H1 (cell line): ENCODE measurements at places on chromosomes 1 and 21.

DNA sequence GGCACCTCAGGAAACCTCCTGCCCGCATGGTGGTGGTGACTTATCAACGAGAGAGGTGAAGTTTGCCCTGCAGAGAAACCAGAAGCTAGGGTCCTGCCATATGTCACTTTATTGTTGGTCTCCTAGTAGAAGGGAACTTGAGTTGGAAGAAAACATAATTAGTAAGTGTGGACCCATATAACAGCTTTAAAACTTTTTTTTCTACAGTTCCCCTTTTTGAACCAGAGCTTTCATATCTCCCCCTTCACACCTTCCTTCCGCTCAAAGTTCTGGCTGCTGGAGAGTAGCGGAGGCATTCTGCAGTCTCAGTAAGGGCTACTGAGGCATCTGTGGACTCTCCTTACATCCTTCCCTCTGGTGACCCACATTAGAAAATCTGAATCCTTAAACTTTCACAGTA, 48.9 kb downstream of the PHC2 start:
- no peak for DNase-seq

DNA sequence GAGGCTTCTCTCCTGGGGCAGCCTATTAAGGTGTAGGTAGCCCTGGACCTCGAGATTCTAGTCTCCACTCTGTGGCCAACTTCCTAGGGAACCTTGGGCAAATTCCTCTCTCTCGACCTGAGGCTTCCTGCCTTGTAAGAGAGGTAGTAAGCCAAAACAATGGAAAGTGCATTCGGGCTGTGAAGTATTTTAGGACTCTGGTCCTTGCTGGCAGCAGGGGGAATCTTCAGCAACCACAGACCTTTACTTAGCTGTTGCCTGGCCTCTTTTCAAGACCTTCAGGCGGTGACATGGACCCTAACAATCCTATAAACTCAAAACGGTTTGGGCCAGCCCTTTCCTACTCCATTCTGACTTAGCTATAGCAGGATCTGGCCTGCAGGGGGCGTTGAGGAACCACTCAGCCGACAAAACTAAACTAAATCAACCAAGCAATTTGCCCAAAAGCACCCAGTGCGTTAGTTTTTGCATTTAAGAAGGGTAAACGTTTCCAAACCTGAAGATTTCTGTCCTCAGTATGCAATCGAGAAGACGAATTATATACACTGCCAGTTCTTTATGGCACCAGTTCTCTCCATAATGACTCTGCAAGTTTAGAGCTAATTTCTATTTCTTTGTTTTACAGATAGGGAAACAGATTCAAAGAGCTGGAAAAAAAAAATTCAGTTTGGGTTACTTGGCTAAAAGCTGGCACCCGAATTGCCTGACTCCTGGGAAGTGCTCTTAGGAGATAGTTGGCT, 10.9 kb upstream of the SESN2 start:
- peak; percentile 88 for DNase-seq

DNA sequence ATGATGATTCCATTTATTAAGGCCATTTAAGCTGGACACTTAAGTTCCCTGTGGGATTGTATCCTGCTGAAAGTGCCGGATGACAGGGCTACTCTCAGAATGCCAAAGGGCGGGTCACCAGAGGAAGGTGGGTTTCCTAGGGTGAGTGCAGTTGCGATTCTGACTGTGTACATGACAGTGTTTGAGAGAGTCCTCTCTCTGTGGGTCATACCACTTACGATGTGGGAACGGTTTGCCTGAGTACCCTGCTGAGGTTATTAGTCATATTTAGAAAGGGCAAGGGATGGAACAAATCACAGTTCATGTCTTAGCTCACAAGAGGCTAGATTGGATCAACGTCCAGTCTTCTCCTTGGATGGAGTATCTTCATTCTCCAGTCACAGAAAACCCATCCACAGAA, 461.9 kb downstream of the CAMTA1 start:
- DNase-seq = no peak

DNA sequence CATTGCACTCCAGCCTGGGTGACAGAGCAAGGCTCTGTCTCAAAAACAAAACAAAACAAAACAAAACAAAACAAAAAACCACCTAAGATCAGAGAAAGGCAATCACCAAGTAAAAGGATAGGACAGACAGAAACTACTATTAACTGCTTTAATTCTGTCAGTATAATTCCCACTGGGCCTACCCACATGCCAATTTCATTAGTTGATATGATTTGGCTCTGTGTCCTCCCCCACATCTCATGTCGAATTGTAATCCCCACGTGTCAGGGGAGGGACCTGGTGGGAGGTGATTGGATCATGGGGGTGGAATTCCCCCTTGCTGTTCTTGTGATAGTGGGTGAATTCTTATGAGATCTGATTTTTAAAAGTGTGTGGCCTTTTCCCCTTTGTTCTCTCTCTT, 27.2 kb upstream of the CAPZB start:
- DNase-seq = no peak

- no peak for DNase-seq
These were observed 64.8 kb upstream of the GNG4 start for GRCh38 chr1:235714205-235714897.

DNA sequence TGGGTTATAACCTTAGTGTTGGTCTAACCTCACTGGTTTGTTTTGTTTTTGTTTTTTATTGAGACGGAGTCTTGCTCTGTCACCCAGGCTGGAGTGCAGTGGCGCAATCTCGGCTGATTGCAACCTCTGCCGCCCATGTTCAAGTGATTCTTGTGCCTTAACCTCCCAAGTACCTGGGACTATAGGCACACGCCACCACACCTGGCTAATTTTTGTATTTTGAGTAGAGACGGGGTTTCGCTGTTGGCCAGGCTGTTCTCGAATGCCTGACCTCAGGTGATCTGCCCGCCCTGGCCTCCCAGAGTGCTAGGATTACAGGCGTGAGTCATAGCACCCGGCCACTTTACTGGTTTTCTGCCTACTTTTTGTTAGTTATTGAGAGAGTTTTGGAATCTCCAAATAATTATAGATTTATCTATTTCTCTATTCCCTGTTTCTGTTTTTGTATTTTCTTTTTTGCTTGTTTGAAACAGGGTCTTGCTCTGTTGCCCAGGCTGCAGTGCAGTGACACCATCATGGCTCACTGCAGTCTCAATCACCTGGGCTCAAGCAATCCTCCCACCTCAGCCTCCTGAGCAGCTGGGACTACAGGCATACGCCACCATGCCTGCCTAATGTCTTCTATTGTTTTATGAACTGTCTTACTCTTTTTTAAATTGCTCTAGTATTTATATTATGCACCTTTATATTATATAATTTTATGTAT, 21.4 kb downstream of the SMG7 start:
- no peak for DNase-seq

- DNase-seq = peak; percentile 39
These were observed at the start of gene S1PR1 for GRCh38 chr1:101236516-101237228. Gene S1PR1 (plus strand): TSS chr1:101237019. CDS start chr1:101238985, 1,966 bp downstream.

DNA sequence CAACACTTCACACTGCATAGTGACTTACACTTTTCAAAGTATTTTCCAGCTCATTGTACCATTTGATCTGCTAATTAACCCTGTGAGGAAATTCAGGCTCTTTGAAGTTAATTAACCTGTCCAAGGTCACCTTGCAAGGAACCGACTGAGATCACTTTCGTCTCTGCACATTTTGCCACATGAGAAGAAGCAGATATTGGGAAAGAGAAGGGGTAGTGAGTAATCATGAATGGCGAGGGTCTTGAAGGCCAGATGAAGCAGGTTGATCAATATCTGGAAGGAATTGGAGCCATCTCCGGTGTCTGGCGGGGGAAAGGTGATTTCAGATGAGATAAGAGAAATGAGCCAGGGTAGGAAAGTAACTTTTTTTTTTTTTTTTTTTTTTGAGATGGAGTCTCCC, 3.4 kb downstream of the APOA2 start:
- DNase-seq = no peak

DNA sequence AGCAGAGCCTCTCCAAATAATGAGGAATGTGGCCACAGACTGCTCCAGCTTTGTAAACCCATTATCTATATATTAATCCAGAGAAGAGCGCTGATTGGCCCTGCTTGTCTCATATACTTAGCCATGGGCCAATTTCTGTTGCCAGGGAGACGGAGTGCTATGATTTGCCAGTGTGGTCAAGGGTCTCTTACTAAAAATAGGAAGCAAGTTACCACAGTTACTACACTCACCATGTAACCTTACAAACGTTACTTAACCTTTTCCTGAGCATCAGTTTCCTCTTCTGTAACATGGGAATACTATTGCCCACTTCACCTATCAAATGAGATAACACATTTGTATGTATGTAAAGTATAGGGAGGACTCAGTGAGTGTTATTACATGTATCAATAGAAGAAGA, 7.7 kb upstream of the S100A2 start:
- no peak for DNase-seq

DNA sequence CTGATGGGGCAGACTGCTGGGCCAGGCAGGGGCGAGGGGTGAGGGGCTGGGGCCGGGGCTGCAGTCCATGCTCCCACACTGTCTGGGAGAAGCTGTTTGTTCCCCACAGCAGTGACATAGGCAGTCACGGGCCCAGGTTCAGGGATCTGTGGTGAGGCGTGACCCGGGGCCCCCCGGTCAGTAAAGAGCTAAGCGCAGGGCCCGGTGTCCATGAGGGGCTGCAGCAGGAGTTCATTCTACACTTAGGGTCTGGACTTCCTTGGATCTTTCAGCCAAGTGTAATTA, 4.4 kb downstream of the PEX10 start:
- no peak for DNase-seq

DNA sequence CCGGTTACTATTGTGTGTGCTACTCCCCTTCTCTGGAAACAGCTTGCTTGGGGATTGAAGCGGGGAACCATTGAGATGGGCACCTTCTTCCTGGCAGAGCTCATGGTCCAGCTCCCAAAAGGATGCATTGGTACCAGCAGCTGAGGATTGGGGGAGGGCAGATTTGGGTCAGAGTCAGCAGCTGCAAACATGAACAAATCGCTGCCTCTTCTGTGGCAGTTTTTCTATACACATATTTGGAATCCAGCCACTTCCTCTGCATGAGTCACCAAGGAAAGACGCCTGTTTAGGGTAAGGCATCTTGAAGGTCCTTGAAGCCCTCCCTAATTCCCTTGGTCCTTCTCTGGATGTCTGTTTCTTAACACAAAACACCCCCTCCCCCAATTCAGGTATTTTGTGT, 104.7 kb downstream of the DAB1 start:
- no peak for DNase-seq

DNA sequence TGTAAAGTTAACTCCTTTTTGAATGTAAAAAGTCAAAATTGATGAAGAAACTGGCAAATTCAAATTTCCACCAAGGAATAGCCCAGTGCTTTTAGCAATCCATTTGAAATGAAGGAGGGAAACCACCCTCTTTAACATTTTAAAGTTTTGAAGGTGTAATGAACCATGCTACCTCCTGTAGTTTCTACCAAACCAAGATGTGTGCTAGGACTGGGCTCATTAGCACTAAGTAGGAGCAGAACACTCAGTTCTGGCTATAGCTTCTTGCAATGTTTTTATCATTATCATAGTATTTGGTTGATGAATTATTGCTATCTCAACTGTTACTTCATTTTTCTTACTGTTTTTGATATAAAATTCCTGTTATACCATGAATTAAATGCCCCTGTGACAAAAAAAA, 319.2 kb upstream of the ZRANB2 start:
- no peak for DNase-seq

GRCh38 chr1:173779936-173780335, 44.5 kb upstream of the DARS2 start:
- no peak for DNase-seq

DNA sequence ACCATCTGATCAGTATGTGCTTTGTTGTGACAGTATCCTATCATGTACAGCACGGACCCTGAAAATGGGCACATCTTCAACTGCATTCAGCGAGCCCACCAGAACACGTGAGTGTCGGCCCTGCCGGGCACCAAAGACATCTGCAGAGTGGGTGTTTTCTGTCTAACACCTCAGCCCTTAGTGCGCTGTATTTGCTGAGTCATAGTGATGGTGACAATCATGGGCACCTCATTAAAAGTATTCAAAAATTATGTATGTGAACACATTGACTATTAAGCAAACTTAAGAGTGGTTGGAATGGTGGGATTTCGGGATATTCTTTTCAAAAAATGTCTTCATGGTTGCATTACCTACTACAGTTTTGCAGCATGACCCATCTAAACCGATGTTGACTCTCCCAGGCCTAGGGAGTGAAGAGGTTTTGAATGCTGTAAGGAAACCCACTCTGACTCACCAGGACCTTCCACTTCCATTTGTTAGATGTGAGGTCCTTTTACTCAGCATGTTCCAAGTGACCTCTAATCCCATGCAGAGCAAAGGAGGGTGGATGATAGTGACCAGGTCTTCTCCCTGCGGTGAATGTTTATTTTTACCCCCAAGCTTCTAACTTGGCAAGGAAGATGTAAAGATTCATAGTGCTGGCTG, 20.1 kb downstream of the MGST3 start:
- DNase-seq = no peak

DNA sequence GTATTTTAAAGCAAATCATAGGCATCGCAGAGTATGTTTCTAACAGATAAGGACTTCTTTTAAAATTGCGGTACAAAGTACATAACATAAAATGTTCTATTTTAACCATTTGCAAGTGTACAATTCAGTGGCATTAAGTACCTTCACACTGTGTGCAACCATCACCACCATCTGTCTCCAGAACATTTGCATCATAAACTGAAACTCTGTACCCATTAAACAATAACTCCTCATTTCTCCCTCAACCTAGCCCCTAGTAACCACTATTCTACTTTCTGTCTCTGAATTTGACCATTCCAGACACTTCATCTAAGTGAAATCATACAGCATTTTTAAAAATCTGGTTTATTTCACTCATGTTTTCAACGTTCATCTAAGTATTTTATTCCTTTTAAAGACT, 16.6 kb upstream of the ATF3 start:
- DNase-seq = no peak

- no peak for DNase-seq
These were observed 131.5 kb downstream of the LMX1A start for GRCh38 chr1:165225062-165225461.

GRCh38 chr1:39183503-39184353, 20.8 kb upstream of the MACF1 start:
- no peak for DNase-seq

- no peak for DNase-seq
These were observed 13.2 kb upstream of the QSOX1 start for GRCh38 chr1:180141381-180141934.

- DNase-seq = no peak
These were observed 3.6 kb upstream of the GNB1 start for GRCh38 chr1:1894354-1895059.

DNA sequence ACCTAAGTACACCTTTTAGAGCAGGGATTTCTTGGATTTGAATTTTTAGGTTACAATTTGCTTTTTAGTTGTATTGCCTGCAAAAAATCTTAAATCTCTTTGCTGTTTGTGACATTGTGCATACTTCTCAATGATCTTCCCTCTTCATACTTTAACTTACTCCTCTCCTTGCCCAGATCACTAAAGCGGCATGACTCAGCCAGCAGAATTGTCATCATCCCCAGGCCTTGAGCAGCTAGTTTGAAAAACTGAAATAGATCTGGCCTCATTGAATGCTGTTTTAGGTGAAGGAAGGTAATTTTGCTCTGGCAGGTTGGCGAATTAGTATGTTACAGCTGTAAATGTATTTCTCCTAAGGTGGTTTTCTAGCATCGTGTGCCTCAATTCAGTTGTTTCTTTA, 145.9 kb downstream of the RYR2 start:
- no peak for DNase-seq
